GM10248 (cell line): ENCODE measurements at places on chromosomes 11 and 22.

- DNase-seq = no peak
Observed at GRCh38 chr11:86458294-86459001, 83.8 kb downstream of the CCDC81 start.

DNA sequence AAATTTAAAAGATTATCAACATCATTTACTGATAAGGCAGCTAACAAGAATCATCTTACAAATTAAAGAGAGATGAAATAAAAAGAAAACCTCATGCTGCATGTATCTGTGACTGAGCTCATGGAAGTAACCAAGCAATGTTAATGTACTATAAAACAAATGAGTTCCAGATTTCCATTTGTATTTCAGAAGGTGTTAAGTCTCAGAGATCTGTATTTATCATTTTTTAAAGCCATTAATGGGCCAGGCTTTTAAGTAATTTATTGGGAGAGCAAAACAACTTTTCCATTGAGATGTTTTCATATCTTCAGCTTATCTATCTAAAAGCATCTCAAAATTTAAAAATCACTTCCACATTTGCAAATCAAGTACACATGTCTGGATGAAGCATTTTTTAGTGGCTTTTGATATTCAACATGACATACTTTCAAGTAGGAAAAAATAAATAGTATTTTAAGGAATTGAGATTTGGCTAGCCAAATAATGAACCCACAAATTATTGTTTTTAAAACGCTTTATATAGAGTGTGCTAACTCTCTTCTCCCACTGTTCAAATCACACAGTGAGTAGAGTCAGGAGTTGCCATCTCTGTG lies 17.9 kb upstream of the BBOX1 start:
- DNase-seq = no peak

- DNase-seq = no peak
Observed at GRCh38 chr11:3121931-3122774, 43.0 kb downstream of the OSBPL5 start.

- DNase-seq = peak; percentile 57
Observed at GRCh38 chr11:76424379-76424778, 20.4 kb upstream of the EMSY start.

GRCh38 chr22:26671317-26672059 lies 14.1 kb downstream of the MIAT start:
- DNase-seq = peak; percentile 51

DNA sequence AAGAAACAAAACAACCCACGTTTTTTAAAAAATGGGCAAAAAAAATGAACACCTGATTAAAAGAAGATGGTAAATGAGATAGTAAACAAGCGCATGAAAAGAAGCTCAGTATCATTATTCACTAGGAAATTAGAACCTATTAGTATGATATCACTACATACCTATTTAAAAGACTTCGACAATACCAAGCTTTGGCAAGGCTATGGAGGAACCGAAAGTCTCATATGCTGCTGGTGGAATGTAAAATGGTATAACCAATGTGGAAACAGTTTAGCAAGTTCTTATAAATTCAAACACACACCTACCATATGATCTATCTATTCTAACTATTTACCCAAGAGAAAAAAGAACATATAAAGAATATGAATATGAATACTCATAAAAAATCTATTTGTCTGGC lies 143.8 kb downstream of the APOL5 start:
- no peak for DNase-seq

DNA sequence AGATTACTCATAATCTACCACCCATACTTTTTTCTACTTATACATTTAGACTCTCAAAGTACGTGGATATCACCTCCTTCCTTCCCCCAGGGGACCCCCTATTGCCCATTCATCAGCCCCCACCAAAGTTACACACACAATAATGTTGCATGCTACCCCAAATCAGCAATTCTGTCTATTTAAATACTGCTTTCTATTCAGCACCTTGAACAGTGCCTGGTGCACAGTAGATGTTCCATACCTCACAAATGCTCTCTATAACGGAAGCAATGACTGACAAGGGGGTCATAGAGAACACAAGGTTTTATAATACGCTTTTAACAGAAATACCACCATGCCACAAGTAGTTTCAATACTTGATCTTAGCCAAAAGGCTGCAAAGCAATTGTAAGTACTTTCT lies 370.7 kb downstream of the MIAT start:
- DNase-seq = no peak

GRCh38 chr11:70204466-70204799 lies 1.3 kb downstream of the FADD start:
- DNase-seq = no peak

- DNase-seq = no peak
Observed at GRCh38 chr11:76689313-76690260, 19.0 kb upstream of the LRRC32 start.

DNA sequence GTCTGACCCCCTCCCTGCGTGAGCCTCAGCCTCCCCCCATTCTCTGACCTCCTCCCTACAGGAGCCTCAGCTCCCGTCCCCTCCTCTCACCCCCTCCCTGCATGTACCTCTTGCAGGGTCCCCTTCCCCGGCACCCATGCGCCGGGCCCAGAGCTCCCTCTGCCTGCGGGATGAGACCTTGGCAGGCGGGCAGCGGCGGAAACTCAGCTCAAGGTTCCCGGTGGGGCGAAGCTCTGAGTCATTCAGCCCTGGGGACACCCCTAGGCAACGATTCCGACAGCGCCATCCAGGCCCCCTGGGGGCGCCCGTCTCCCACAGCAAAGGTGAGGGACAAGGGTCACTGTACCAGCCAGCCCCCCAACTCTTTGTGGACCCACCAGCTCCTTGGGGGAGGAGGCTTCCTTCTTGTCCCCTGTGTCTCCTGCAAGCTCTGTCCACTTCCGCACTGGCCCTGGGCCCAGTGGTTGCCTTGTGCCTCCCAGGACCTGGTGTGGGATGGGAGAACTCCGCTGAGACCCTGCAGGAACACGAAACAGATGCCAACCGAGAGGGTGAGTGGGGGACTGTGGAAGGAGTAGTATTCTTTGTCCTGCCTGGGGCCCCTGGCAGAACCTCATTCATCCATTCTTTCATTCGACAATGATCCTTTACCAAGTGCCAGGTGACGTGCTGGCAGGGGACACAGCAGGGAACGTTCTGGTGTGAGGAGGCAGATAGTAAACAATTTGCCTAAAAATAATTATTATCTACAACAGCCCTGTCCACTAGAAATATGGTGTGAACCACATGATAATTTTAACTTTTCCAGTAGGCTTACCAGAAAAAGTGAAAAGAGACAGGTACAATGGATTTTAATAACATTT lies 3.7 kb upstream of the RPS6KA4 start:
- DNase-seq = peak; percentile 77
